ENCODE measurements at places on chromosomes 7 and 10.

DNA sequence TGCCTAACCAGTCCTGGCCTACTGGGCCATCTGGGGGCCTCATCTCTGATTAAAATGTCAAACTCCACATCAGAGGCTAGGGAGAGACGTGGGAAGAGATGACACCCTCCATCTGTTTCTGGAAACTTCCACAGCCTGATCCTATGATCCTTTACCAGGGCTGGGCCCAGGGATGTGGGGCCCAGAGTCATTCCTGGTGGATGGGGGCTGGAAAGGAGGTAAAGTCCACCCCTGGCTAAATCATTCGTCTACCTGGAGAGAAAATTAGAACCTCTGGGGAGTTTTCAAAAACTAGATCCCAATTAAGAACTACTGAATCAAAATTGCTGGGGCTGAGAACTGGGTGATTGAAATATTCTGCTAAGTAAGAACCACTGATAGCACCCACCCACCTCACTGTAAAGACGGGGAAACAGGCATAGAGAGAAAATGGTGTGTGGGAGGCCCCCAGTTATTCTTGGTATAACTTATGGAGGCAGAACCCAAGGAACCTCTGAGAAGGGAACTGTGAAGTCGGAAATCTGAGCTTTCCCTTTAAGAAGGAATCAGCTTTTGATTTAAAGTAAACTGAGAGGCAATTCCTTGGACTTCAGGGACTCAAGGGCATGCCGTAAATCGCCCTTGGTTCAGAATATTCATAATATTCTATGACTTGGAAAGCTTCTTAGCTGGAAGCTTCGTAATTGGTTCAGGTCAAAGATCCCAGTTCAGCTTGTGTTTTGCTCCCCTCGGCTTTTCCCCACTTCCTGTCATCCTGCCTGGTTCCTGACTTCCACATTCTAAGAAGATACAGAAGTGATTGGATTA lies 53.1 kb downstream of the PRKAG2 start:
- no peak for DNase-seq

DNA sequence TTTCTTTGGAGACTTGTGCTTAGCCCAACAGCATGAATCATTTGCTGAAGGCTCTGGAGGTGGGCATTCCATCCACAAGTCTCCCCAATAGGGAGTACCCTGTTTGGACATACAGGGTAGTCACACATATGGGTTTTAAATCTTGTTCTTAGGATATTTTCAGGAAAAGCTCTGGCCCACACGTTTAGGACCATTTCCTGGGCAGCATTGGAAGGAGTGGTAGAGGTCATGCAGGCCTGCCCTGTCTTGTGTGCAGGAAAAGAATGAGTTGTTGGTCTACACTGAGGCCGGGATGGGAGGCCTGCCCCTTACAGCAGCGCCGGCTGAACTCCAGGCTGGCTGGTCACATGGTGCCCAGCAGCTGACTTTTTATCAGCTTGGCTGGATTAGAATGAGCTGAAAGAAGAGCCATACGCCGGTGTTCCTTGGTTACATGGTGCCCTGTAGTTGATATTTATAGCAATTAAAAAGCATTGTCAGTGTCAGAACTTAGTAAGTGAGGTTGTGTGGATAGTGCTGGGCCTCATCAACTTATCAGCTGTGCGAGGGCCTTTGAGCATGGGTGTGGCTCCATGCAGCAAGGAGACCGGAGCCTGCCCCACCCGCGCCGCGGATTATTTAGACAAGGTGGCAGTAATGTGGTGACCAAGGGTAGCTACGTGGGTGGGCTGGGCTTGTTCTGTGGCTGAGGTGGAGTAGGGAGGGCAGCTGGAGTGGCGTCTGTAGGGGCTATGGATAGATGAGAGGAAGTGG lies 28.6 kb downstream of the OGDH start:
- no peak for DNase-seq

DNA sequence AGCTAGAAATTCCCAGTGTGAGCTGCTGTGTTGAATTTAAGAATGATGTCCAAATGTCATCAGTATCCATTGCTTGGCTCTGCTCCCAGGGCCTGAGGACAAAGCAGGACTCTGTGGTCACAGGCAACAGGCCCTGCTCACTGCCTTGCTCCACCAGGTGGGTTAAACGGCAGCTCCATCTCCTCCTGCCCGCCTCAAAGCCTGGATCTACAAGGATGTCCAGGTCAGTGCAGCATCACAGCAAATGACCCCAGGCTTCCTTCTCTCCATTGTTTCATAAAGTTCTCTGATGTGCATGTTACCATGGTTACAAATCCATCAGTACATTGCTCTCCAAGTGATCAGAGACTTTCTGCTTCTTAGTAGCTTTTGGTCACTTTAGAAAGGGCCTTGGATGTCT lies 322.0 kb upstream of the ZNF32 start:
- DNase-seq, result no peak

- no peak for DNase-seq
Measured at GRCh38 chr10:131227163-131227740, 84.3 kb downstream of the TCERG1L start.

GRCh38 chr10:85235258-85235657 lies 906.9 kb downstream of the CCSER2 start:
- DNase-seq, result no peak

GRCh38 chr7:141227454-141227853 lies 153.6 kb downstream of the TMEM178B start:
- DNase-seq, result no peak

DNA sequence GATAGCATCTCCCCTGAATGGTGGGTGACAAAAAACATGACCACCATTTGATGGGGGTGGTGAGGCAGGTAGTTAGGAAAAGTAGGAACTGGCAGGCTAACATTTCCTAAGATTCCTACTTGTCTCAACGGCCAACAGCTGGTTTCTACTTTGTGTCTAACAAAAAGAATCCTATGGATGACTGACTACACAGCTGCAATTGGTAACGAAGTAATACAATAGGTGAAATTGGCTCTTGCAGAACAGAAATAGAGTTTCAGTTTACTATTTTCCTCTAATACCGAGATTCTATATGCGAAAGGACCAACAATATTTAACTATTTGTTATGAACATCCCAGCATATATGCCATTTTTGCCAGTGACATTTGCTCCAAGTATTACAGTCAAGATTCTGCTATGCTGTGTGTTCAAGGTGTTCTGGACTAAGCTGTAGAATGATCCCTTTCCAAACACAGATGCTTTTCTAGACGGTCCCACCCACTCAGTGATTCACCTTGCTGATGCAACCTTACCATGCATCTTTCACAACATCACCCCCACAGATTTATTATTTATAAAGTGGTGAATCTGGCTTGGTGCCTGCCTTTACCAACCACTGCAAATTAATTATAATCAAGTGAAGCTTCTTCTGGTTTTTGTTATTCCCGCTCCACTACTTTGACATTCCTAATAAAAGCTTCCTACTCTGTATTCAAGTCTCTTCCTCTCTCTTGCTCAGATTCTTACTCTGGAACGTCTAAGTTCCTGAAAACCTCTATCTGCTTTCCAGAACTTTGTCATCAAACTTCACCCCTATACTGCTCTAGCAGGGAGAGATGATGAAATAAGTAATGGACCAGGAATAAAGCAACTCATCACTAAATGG lies 16.8 kb downstream of the BBIP1 start:
- DNase-seq, result no peak

DNA sequence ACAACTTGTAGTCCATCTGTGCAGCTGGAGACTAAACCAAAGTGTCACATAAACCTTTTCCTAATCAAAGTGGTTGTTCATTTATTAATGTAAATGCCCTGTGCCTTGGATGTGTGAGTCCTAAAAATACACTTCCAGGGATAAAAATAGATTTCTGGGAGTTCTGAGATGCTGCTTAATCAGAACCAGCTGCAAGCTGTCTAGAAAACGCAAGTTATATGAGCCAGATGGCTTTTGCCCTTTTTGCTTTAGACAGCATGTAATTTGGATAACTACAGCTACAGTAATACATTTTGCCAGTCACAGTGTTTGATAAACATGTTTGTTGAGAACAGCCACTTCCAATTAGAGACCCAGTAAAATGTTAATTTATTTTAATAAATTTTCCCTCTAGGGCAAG lies 185.1 kb upstream of the PRPS1L1 start:
- no peak for DNase-seq

- no peak for DNase-seq
Measured at GRCh38 chr10:126218174-126218573, 170.1 kb downstream of the ADAM12 start.

GRCh38 chr10:3365630-3366029 lies 193.0 kb upstream of the PITRM1 start:
- DNase-seq, result no peak

GRCh38 chr10:48233559-48234005 lies 40.9 kb downstream of the FRMPD2 start:
- DNase-seq, result no peak

- no peak for DNase-seq
Measured at GRCh38 chr7:47688311-47689100, 106.6 kb upstream of the TNS3 start.

DNA sequence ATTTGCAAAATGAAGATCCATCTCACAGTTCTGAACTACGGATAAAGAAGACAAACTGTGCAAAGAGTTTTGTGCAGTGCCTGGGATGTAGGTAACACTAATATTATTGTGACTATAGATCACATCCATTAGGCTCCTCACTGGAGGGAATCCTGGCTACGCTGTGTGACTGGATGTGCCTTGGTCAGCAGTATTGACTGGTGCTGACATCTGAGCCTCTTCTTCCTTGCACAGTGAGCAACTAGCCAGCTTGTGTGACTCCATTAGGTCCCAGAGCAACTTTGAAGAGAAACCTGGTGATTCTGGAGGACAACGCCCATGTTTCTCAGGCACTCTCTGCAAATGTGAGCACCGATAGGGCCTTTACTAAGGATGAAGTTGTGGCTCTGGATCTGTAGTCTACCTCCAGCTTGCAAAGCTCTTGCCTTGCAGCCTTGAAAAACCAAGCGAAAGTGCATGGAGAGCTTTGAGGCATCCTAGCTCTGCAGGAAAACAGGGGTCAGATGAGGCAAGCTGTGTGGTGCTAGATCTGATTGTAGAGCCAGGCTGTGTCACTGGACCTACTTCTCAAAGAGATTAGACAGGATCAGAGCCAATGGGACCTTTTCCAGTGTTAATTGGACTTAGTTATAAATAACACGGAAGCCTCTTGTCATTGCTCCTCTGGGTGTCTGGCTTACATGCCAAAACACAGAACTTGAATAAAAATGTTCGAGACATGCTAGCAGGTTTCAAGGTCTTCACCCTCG lies 303.6 kb upstream of the LYZL1 start:
- DNase-seq, result no peak

DNA sequence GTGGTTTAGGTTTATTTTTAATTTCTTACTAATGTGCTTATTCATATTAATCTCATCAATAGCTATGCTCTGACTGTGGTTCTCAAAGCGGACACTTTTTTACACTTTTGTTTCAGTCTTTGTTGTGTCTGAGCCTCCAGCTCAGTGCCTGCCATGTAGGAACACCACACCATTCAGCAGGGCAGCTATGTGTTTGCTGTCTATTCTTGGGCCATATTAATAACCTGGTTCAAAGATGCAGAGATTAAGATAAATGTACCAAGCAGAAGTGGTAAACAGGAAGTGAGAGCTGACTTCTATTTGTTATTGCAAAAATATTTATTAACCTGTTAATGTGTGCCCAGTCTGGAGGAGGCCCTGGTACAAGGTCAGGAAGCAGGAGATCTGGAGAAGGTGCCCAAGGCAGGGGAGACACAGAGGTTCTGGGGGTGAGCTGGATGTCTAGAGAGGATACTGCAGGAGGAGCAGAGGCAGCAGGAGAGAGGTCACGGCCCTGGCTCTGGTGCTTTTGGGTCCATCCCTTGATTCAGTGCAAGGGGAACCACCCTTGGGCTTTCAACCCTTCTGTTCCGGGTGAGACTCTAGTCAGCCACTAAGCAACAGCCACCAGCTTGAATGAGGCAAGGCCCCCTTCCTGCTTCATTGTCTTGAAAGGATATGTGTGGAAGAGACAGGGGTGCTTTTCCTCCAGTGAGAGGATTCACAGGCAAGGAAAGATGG lies 1.9 kb downstream of the TBXAS1 start:
- DNase-seq, result no peak

GRCh38 chr7:150377196-150377595 lies 1.9 kb upstream of the ZNF775 start:
- no peak for DNase-seq

- DNase-seq, result no peak
Measured at GRCh38 chr7:22660293-22660692, 66.7 kb upstream of the IL6 start.

- no peak for DNase-seq
Measured at GRCh38 chr7:148108381-148108780, 482.2 kb upstream of the C7orf33 start.

GRCh38 chr7:142807855-142808460 lies 37.2 kb downstream of the PRSS2 start:
- no peak for DNase-seq

DNA sequence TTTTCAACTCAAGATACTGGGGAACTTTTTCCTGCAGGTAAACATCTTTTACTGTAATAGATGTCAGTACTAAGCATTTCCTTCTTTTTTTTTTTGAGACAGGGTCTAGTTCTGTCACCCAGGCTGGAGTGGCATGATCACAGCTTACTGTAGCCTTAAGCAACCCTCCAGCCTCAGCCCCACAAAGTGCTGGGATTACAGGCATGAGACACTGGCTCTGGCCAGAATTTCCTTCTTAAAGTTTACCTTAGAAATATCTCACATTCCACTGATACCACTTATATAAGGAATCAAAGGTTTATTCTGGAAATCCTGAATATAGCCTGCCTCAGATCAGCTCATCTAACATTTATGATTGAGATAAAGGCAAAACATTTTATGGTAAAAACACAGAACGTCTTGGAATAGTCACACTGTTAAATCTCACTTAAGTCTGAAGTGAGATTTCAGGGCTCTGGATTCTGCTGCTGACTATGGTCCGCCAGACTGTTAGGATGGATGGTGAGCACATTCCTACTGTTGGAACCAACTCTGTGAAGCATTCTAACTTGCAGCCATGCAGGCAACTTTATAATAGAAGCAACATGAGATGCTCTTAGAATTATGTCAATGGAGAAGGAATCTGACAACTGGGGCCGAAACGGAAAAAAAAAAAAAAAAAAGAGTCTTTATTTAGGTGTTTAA lies 151.9 kb downstream of the ZMYND11 start:
- DNase-seq, result no peak

GRCh38 chr7:128427289-128427891 lies 17.6 kb upstream of the IMPDH1 start:
- no peak for DNase-seq

- DNase-seq, result no peak
Measured at GRCh38 chr10:42149722-42150427, 488.5 kb downstream of the ZNF33B start.

Measured in HTR-8/SVneo (cell line).